Spinal cord (tissue), 10 donors: ENCODE measurements at places on chromosomes 5 and 9. TPM values are rescaled to one million over a fixed set of nuclear protein-coding genes. Genes with fewer than 3 reads are reported as not detected.

The URM1 gene
- polyA plus RNA-seq: 79.4 TPM

The PFN3 gene
- 1.00 TPM for polyA plus RNA-seq

The HMCN2 gene
- polyA plus RNA-seq: 5.9 TPM

The OTP gene
- polyA plus RNA-seq: 10.4 TPM

The PCDHGB1 gene
- polyA plus RNA-seq: 9.8 TPM

The ANKHD1 gene
- 78.0 TPM for polyA plus RNA-seq

The AQP3 gene
- 1.0 TPM for polyA plus RNA-seq

The INSL6 gene
- 0.55 TPM for polyA plus RNA-seq
